NCI-H1092 treated with DMSO at 0.1 percent for 48 hours (cell line): ENCODE measurements at places on chromosomes 16 and 17.

GRCh38 chr17:2299136-2299535, 4.4 kb downstream of the SMG6 start:
- DNase-seq: no peak

GRCh38 chr17:36943250-36944191, 5.2 kb upstream of the AATF start:
- DNase-seq: no peak

DNA sequence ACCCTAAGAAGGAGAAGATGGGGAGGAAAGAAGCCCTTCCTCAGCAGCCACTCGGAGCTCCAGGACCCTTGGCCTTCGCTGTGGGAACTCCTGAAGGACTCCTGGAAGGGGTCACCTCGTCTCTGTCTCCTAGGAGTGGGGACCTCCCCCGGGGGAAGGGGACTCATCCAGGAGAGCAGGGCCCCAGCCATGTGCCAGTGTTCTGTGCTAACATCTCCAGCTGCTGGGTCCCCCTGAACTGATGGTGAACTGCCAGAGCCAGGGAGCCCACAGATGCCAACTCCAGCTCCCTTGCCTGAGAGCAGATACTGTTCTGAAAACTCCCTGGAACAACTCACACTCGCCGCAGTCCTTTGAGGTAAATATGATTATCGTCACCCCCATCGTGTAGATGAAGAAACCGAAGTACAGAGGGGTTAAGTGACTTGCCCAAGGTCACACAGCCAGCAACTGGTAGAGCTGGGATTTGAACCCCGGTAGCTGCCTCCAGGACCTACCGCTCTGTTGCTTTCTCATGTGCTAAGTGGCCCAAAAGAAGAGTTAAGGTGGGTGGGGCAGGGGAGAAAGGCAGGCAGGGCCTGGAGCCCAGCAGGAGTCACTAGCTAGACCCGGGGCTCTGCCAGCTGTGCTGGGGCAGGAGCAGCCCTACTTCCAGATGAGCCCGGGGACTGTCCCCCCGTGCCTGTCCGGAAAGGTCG, 10.5 kb downstream of the TIMM22 start:
- DNase-seq: no peak

- no peak for DNase-seq
Observed at GRCh38 chr17:63998721-63999679, 849 bp downstream of the PRR29 start.

GRCh38 chr17:40498281-40499084, 2.9 kb downstream of the TNS4 start:
- peak; percentile 9 for DNase-seq
